Activated CD4-positive, alpha-beta T cell treated with anti-CD3 and anti-CD28 coated beads, Interleukin-2, amount 10 ng/mL, durations not matched to agents 7 days and 5 days (primary cell): ENCODE measurements at places on chromosomes 16 and 17. TPM values are rescaled to one million over a fixed set of nuclear protein-coding genes. Genes with fewer than 3 reads are reported as not detected.

The TBC1D3C gene
- total RNA-seq, result not detected

DNA sequence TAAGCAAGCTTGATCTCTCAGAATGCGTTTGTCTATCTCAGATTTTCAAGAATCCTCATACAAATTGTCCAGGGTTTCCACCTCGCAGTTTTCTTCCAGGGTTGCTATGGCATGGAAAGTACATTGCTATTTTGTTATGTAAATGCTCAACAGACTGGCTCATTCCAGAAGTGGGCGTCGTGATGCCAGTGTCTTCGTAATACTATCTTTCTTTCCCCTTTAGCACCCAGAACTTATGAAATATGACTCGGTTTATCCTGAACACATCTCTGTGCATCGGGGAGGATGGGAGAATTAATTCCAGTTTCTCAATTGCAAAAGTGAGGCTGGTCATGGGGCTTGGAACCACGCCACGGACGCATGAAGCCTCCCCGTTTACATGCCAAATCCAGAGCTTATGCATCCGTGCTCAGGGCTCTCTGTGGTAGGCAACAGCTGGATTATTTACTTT, 405.0 kb downstream of the WWOX start:
- no peak for DNase-seq

DNA sequence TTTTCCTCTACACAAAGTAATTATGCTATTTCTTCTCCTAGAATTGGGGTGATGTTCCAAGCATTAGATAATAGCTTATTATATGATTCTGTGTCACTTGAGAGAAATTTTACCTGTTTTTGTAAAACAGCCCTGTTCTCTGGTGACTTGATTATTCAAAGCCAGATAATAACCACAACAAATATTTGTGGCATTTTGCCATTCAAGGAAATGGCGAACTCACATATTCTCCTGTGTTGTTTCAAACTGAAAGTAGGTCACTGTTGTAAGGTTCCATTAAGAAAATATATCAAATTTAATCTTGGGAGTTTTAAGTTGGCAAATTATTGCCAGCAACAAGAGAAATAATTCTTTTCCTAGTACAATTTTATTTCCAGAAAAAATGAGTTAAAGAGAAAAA, 124.8 kb downstream of the STXBP4 start:
- DNase-seq, result no peak

The CDIPT gene
- total RNA-seq, result 82.1 TPM

DNA sequence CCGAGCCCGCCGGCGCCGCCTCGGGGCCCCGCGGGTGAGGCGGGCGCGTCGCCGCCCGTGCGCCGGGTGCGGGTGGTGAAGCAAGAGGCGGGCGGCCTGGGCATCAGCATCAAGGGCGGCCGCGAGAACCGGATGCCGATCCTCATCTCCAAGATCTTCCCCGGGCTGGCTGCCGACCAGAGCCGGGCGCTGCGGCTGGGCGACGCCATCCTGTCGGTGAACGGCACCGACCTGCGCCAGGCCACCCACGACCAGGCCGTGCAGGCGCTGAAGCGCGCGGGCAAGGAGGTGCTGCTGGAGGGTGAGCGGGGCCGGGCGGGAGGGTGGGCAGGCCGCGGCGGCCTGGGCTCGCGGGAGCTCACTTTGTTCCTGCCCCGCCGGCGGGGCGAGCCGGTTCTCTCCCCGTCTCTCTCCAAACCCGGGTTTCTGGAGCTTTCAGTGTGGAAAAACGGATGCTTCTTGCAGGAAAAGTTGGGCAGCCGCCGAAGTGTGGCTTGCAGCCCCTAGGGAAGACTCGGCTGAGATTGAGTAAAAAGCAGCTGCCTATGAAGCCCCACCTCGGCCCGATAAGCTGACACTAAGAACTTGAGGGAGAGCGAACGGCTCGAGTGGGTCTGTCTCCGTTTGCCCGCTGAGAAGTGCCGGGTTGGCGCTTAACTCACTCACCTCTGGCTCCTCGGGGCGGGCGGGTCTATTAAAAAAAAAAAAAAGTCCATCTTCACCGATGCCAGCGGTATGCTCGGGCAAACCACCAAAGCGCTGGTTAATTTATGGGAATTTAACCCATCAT, 677 bp downstream of the SNTB2 start:
- peak; percentile 50 for DNase-seq

GRCh38 chr16:54059319-54059718, 227.3 kb downstream of the IRX3 start:
- no peak for DNase-seq

- DNase-seq, result no peak
These were observed 686.2 kb downstream of the KCNJ2 start for GRCh38 chr17:70855401-70856054.

GRCh38 chr16:28168991-28169554, 42.7 kb downstream of the XPO6 start:
- DNase-seq, result peak; percentile 67

GRCh38 chr17:49041527-49041926, 44.3 kb downstream of the IGF2BP1 start:
- DNase-seq, result no peak

- no peak for DNase-seq
These were observed 88.8 kb downstream of the ZDHHC7 start for GRCh38 chr16:84922351-84923120.

DNA sequence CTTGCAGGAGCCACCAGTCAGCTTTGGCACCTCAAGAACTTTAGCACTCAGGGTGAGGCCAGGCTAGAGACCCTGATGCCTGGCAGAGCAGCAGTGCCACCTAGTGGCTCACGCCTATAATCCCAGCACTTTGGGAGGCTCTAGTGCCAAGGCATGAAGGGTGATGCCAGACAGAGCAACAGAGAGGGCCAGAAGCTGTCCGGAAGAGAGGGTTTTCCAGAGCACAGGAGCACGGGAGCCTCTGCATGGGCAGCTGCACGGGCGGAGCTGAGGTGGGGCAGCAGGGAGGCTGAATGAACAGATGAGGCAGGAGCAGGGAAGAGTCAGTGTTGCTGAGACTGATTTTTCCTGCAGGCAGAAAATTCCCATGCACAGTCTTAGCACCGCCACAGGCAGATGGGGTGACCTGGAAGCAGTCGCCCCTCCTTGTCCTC, 38.9 kb downstream of the MYH3 start:
- peak; percentile 66 for DNase-seq

- DNase-seq, result no peak
These were observed 2.1 kb upstream of the MFAP4 start for GRCh38 chr17:19388791-19389785.

GRCh38 chr17:39096508-39097149, 54.8 kb downstream of the PLXDC1 start:
- DNase-seq, result peak; percentile 72

The PIRT gene
- total RNA-seq, result not detected
